Non-pigmented ciliary epithelial cell (primary cell): ENCODE measurements at places on chromosomes 1 and 21.

- no peak for DNase-seq
Measured at GRCh38 chr1:181324797-181325616, 158.3 kb upstream of the CACNA1E start.

DNA sequence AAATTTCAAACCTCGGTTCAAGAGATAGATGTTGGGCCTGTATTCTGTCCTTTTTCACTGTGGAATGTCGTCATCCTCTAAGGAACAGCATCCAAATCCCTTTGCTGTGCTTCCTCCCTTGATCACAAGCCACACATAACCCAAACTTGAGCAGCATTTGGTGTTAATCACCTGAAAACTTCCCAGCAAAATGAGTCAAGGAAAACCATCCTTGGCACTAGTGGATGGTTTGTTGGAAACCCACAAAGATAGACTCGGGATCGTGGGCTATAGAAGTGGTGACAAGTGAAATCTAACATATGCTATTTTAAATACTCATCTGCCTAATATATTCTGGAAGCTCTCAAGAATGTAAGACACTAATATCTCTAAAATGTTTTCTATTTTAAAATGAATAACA lies 459.1 kb downstream of the SETD4 start:
- no peak for DNase-seq

GRCh38 chr1:26237230-26237966 lies 3.4 kb downstream of the CEP85 start:
- DNase-seq = peak; percentile 17

GRCh38 chr1:236201786-236202185 lies 59.4 kb downstream of the GPR137B start:
- no peak for DNase-seq

- DNase-seq = no peak
Measured at GRCh38 chr1:10502206-10502605, 27.5 kb downstream of the PEX14 start.

- no peak for DNase-seq
Measured at GRCh38 chr1:116415699-116416533, 42.9 kb downstream of the ATP1A1 start.
